ENCODE measurements at places on chromosomes 12 and 14.

- DNase-seq, result no peak
Measured at GRCh38 chr12:99745121-99745520, 97.6 kb downstream of the GARIN6 start.

DNA sequence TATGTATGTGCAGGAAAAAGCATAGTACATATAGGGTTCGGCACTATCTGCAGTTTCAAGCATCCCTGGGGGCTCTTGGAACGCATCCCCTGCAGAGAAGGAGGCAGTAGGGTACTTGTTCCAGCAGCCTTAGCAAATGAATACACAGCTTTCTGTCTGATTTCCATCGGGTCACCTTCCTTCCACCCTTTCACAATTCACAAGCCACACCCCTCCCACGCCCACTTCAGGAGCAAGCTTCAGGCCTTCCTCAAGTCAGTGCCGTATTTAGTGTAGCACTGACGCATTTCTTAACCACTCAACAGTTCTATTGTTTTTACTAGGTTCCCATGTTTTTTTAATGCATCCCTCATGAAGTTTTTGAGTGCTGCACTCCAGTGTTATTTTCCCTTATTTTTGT lies 64.2 kb downstream of the CLMN start:
- DNase-seq, result peak; percentile 86

DNA sequence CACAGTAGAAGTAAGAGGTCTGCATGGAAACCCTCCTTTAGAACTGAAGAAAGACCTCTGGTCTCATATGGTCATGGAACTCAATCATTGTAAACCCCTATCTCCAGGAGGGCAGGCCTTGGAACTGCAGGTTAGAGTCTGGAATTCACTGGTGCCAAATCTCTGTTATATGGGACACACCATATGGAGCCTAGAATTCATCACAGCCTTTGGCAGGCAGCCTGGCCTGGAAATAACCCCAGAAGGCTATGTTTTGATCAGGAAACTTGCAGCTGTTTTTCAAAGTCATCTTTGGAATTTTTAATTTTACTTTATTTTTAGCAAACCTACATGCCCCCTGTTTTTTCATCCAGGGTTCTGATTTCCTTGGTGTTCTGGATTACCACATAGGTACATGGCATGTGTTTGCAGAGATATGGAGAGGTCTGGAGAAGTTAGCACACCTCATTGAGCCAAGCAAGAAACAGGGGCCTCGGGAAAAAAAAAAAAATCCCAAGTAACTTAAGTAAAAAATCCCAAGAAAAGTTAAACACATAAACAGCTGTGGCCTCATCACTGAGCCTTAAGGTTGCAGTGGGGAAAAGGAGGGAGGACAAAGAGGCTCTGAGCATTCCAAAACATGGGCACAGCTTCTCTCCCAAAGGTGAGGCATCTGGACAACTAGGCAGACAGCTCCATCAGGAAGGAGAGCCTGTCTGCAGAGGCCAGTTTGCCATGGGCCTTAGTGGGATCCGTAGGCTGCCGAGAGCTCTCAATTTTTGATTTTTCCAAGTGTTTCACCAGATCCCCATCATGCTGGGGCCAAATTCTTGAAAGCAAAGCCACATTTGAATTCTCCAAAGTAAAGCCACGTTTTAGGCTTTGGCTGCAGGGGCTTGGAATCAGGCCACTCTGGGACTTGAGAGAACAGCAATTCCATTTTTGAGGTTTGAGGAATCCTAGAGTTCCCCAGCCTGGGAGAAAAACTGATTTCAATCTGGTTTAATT lies 339.6 kb upstream of the TBX3 start:
- DNase-seq, result no peak

- no peak for DNase-seq
Measured at GRCh38 chr12:89999699-90000505, 291.3 kb upstream of the ATP2B1 start.

- no peak for DNase-seq
Measured at GRCh38 chr12:57058454-57058853, 8.5 kb upstream of the MYO1A start.

DNA sequence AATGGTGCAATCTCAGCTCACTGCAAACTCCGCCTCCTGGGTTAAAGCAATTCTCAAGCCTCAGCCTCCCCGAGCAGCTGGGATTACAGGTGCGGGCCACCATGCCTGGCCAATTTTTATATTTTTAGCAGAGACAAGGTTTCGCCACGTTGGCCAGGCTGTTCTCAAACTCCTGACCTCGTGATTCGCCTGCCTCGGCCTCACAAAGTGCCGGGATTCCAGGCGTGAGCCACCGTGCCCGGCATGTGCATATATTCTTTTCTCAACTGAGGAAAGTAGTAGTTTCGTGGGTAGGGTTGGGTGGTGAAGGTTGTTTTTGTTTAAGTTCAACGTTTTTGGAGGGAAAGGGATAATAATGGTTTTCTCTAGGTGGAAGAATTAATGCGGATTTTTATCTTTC lies 94.2 kb upstream of the CEP83 start:
- DNase-seq, result no peak

DNA sequence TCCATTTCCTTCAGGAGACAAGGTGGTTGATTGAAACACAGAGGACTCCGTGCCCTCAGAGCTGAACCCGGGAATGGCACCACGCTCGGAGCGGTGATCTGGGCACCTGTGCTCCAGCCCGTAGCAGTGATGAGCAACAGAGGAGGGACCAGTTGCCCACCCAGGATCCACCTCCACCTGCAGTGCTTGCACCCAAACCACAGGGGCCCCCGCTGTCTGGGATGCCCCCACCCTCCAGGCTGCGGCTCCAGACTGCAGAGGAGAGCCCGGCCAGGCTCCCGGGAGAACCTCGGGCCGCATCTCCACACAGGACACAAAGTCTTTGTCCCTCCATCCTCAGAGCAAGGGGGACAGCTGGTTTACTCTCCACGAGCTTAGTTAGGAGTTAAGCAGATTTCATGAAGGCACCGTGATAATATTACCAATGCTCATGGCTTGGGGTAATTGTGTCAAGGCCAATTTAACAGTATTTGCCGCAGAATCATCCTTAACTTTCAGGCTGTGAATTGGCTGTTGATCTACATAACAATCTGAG lies 100.6 kb downstream of the TNFAIP2 start:
- no peak for DNase-seq

- no peak for DNase-seq
Measured at GRCh38 chr14:98028162-98028561, 1231.0 kb downstream of the VRK1 start.

DNA sequence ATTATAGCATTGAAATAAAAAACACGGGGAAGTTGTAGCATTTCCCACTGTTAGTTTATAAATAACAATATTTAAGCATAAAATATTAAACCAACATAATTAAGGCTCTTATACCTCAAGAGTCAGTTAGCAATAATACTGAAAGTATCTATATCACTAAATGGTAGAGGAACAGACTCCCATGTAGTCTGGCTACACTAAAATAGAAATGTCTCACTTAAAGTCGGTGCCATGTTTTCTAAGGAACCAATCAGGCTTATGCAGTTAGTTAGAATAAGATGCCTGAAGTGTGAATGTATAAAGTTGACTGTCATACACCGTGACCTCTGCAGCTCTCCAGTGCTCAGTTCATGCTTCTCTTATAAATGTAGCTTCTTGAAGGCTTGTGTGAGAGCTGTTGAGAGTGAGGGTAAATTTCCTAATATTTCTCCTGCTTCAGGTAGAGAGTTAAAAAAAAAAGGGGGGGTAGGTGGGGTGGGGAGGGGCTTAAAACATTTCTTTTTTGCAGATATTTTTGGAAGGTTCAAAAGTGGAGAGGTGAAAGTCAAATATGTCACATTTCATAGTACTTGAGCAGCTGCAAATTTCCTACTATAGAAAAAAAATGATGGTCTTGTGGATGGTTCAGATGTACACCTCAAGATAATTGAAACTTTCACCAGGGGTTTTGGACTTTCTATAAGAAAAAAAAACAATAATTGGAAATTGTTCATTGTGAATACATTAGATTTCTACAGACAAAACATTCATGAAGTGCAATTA lies 64.5 kb downstream of the PTCSC3 start:
- no peak for DNase-seq

GRCh38 chr14:54138024-54138353 lies 181.4 kb upstream of the BMP4 start:
- DNase-seq, result no peak

DNA sequence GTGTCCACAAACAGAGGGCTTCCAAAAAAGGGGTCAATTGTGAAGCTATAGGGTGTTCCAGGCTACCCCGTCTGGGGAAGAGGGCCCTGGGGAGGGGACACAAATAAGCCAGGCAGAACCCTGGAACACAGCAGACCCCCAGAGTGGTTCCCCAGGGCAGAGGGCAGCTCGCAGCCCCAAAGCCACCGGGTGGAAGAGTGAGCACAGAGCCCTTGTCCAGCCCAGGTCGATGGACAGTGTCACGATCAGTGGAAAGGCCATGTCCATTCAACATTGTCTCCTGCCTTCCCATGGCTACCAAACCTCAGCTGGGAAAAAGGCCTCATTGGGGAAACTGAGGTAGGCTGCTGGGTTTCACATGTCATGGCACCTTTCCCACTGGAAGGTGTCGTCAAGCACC lies 131.4 kb downstream of the DICER1 start:
- DNase-seq, result no peak

DNA sequence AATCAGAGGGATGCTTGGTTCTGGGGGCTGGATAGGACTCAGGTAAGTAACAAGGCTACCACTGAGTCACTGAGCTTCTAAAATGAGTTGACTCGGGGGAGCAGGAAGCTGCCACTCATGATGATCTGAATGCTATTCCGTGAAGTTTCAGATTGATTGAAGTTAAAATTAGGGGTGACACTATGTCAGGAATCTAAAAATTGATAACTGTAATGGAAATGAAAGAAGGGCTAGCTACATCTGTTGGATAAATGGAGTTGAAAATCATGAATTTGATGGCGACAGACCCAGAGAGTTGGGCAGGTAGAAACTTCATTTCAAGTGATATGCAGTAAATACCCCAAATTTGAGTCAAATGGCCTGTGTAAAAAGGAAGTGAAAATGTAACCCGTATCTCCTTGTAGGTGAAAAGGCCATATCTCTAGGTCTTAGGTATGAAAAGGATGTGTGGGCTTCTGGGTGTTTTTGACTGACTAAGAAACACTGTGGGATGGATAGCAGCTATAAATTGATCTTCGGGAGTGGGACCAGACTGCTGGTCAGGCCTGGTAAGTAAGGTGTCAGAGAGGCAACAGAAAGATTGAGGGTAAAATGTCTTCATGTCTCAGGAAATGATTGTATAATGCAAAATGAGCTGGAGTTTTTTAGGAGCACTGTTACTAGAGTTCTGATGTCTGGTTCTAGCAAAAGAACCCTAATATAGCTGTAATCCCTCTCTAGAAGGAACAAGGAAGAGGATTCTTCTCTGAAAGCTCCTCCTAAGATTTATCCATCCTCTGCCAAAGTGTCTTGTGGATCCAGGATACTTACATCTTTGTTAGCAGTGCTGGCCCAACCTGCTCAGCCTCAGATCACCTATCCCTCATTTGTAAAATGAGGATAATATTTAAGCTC lies 57.3 kb downstream of the DAD1 start:
- no peak for DNase-seq

DNA sequence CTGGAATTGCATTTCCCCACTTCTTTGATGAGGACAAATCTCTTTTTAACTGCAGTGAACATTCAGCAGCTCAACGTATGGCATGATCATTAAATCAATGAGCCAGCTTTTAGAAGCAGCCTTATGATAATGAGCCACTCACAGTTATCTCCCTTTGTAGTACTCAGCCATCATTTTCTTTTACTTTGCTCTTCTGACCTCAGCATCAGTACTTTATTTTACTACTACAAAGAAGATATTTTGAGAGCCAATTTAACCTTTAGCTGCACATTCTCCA lies 250.0 kb upstream of the CLEC14A start:
- no peak for DNase-seq

DNA sequence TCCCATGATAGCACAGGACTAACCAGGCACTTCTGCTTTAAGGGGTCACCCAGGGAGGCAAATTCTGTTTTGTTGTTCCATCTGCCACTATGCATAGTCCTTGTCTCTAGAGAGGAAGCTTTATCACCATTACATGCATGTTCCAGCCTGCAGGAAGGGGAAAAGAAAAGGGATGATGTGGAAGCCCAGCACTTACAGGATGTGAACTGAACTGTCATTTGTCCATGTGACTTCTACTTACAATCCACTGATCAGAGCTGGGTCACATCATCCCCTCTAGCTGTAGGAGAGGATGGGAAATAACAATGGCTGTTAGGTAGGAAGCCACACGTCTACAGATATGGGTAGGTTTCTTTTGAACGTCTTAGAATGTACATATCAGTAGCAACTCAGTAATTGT lies 203.1 kb downstream of the PTPRO start:
- no peak for DNase-seq

DNA sequence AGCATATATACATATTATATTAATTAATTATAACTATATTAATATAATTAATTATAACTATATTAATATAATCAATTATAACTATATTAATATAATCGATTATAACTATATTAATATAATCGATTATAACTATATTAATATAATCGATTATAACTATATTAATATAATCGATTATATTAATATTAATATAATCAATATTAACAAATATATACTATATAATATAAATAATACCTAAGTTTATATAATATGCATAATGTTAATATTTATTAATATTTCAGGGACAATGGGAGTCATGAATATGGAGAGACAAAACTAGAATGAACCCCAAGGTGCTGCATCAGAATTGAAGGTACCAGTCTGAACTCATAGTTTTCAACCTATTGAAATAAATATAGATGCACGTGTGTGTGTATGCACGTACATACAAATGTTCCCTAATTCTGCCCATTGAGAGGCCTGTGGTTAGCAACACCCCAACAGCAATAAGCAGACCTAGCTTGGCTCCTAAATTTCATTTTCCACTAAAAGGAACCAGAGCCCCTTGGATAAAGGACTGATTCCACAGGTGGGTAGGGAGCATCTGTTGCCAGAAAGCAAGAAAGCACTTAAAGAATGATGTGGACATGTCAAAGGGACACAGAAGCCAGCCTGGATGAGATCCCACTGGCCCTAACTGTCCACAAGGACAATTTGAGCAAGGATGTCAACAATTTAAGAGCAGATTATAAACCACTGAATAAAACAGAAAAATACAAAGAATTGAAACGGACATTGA lies 21.3 kb downstream of the SSH1 start:
- no peak for DNase-seq

DNA sequence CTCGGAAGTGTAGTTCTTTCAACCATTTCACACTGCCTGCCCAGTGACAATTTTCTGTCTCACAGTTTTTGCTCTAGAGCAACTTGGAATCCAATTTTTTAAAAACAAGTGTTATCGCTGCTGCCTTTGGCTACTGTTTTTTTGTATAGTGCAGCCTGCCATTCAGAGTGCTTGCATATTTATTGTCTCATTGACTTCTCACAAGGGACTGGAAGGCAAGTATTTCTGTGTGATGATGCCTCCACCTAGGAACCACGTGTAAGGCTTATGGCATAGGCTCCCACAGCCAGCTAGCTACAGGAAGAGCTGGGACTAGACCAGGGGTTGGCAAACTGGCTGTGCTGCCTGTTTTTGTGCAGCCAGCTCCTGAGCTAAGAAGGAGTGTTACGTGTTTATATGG lies 903 bp downstream of the PARPBP start:
- DNase-seq, result no peak

DNA sequence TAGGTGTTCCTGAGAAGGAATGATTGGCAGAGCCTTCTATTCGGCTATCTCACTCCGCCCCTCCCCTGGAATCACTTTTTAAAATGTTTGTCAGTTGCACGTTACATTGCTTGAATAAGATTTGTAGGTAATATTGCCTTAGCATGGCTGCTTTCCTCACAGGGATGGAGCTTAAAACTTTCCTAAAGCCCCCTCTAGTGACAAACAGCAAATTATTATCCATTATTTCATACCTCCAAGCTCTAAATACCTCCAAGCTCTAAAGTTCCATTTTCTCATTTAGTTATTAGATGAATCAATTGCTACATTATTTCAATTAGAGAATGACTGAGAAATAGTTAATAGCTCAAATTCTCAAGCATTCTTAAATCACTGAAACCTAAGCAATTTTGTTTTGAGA lies 5.1 kb upstream of the SPATA7 start:
- no peak for DNase-seq
